ENCODE measurements at places on chromosomes 16 and 17.

DNA sequence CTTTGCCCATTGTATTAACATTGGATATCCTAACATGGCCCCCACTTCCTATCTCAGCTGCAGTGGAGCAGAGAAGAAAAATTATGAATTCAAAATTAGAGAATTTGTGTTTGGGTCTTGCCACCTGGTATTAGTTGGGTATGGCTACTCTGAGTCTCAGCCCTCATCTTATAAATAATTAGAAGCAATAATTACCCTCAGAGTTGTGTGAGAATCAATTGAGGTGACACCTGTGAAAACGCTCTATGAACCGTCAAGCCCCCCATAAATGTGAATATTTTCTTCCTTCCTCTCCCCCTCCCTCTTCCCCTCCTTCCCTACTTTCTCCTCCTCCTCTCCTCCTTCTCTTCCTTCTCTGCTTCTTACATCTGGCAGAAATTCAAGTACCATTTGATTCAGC lies 8.9 kb upstream of the TOB1 start:
- DNase-seq: no peak

- DNase-seq: no peak
These were observed 68.8 kb downstream of the GPR139 start for GRCh38 chr16:20004931-20005330.

- peak; percentile 25 for DNase-seq
These were observed 404.1 kb downstream of the WWOX start for GRCh38 chr16:78503602-78504001.

GRCh38 chr17:57517632-57518456 lies 227.3 kb downstream of the CCDC182 start:
- no peak for DNase-seq

GRCh38 chr16:52515068-52515671 lies 31.8 kb downstream of the TOX3 start:
- no peak for DNase-seq

DNA sequence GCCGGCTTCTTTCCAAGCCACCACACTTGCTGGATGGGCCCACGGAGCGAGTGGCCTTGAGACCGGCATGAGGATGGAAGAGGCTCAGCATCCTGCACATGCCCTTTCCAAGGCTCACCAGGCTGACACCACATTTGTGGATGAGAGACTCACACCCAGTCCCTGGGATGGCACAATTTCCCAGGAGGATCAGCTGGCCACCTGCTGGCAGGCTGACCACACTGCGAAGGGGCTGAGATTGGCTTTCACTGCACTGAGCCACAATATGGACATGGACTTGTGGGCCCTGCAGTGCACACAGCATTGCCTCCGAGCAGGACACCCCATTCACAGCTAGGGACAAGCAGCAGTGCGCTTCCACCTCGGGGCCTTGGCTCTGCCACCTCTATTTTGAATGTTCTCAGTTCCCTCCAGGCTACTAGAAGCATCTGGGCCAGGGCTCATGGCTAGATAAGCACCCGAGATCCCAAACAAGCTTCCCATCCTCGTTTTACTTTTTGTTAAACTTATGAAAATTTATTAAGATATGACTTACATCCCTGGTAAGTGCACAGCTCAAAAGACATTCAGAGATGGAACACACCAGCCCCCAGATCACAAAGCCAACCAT lies 25.3 kb upstream of the KSR1 start:
- DNase-seq: peak; percentile 28

- no peak for DNase-seq
These were observed 335.3 kb downstream of the SOX9 start for GRCh38 chr17:72456075-72456474.

DNA sequence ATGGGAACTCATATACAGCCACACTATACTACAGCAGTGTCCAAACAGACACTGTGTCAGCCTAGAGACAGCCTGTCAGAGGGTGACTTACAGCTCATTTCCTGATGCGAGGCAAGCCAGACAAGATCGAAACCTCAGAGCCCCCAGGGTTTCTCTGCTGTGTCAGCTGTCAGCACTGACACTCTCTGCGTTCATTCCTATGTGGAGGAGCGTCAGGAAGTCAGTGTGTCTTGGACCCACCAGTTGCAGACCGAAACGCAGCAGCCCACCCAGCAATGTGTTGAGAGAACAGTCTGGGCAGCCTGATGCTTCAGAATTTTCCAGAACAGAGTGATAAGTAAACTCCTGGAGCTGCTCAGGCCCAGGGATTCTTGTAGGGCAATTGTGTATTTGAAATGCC lies 20.6 kb upstream of the MAPT start:
- DNase-seq: peak; percentile 42

DNA sequence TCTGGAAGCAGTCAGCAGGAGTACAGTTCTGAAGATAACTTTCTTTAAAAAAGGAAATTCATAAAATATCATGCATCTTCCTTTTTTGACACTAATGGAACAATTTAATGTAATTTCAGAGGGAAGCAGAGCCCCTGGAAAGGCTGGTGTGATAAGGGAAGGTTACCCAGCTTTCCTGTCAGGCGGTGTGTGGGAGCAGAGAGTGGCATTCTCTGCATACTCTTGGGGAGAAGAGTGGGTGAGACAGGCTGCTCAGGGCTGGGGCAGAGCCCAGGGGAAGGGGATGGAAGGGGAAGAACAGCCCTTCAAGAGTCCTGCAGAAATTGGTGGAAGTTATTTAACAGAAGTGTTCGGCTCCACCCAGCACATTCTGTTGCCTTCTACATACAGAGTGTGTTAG lies 84.7 kb downstream of the PRKCB start:
- no peak for DNase-seq

DNA sequence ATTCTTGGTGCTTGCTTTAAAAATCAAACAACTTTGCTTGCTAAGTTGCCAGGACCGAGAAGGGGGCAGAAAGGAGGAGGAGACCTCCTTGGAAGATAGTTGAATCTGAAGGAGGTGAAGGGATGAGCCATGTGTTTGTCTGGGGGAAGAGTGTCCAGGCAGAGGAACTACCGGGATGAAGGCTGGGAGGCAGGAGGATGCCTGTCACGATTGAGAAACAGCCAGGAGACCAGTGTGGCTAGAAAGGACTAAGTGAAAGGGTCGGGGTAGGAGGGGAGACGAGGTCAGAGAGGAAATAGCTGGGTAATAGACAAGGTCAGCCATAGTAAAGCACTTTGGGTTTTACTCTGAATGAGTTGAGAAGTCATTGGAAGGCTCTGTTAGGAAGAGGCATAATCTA lies 38.9 kb upstream of the CSNK2A2 start:
- DNase-seq: no peak

- DNase-seq: no peak
These were observed 6.5 kb downstream of the CENPV start for GRCh38 chr17:16346721-16347271.

- no peak for DNase-seq
These were observed 13.3 kb downstream of the WFIKKN2 start for GRCh38 chr17:50848711-50849110.

DNA sequence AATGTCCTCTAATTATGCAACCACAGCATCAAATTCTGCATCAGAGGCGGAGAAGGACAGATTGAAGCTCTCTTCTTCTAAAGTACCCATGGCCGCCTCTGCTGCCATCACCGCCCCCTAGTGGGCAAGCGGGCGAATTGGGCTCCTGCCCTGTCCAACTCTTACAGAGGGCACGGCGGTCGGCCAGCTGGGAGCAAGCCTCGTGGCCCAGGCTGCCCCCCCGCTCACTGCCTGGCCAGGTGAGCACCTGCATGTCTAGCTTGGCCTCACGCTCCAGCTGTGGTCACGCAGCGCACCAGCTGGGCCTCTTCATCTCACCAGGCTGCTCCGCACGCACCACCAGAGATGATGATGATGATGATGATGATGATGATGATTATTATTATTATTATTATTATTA lies 146.1 kb upstream of the TOM1L1 start:
- DNase-seq: peak; percentile 23

DNA sequence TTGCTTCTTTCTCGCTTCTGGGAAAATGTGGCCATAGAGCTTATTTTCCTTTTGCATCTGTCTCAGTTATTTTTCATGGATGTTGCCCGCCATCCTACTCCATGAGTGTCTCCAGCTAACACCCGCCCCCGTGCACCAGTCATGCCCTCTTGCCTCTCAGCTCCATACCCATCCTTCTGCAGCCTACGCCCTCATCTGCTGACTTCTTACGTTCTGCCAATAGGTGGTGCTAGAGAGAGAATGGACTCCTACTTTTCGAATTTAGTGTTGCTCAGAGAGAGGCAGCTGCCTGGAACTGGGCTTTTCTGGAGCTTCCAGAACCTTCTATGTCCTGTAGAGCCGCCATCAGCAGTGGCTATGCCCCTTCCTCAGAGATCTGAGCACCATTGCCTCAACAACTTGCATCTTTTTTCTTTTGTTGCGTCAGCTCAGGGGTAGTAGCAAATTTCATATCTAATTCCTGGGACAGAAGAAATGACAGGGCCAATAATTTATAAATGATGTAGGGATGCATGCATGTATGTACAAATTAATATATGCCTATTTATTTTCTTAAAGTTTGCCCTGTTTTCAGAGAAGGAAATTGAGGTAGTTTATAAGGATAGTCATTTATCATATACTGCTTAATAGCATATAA lies 119.7 kb upstream of the MYOCD start:
- DNase-seq: peak; percentile 18

GRCh38 chr16:83143788-83144187 lies 517.0 kb downstream of the CDH13 start:
- DNase-seq: no peak

GRCh38 chr17:9235346-9235745 lies 214.0 kb downstream of the NTN1 start:
- peak; percentile 47 for DNase-seq

GRCh38 chr17:1992541-1992940 lies 32.6 kb downstream of the RTN4RL1 start:
- DNase-seq: no peak

GRCh38 chr17:41528959-41529353 lies 848 bp upstream of the KRT19 start:
- no peak for DNase-seq

- DNase-seq: no peak
These were observed 87.8 kb upstream of the CDH5 start for GRCh38 chr16:66278604-66279262.

- peak; percentile 36 for DNase-seq
These were observed 4.9 kb downstream of the OR4D1 start for GRCh38 chr17:58153046-58153445.

DNA sequence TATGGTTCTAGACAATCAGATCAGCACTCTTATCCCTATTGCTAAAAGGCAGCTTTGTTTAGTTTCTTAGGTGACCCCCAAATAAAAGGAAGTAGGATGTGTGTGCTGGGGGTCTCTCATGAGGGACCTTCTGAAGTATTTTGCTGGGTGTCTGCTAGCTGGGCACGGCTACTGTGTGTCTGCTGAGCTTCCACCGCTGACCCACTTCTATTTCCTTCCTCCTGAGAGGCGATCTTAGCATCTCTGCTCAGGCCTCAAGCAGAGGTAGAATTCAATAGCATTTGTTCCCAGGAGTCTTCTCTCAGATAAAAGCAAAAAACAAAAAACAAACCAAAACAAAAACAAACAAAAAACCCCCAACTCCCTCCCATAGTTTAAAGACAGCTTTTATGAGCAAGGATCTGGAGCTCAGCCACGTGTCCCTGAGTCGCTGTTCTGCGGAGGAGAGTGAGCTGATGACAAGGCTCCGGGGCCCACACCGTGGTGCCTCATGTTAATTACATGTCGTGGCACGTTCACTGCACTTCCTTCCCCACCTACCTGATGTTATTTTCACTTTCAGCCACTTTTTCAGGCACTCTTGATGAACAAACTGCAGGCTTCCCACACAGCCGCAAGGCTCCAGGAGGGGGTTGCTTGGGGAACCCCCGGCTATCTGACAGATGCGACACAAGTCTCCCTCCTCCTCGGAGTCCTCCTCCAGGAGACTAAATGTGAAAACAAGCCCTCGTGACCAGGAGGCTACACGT lies 83.5 kb downstream of the MARCHF10 start:
- DNase-seq: peak; percentile 81

DNA sequence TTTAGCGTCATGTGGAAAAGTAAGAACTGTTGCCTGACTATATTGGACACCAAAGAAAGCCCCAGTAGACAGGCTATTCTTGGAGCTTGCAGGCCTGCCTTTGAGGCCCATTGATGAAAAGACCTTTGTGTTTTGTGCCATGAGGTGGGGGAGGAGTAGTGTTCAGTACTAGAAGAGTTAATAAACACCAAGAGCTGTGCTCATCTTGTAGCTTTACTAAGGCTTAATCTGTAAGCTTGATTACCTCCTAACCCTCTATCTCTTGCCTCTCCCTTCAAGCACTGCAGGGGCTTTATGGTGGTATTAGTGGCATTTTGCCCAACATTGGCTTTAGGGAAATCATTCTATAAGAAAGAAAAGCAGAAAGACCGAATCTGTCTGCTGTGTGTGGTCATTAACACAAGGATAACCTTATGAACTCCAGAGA lies 220.2 kb upstream of the TBX2 start:
- no peak for DNase-seq

DNA sequence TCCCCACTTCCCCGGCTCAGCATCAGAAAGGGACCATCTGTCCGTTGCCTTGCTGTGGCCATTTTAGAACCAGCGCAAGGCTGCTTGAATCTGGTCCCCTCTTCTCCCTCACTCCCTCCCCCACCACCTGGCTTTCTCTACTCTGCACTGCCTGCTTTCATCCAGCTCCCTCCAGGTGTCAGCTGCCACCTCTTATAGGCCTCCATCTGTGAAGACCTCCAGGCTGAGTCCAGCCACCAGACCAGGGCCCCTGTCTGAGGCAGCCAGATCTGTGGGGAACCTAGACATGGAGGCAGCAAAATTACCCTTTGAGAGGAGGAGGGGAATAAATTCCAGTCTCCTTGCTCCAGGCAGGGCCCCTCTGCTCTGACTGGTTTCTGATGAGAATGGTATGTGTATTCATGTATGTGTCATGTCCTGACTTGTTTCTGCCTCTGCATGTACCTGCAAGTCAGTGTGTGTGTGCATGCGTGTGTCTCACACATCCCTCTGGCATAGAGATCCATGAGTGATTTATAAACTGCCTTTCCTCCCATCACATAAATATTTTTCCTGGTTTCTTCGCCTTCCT lies 21.1 kb downstream of the MINK1 start:
- no peak for DNase-seq

- DNase-seq: no peak
These were observed 82.2 kb downstream of the TNRC6C start for GRCh38 chr17:78040440-78041385.

GRCh38 chr17:38604479-38605403 lies 1.0 kb downstream of the SRCIN1 start:
- no peak for DNase-seq

DNA sequence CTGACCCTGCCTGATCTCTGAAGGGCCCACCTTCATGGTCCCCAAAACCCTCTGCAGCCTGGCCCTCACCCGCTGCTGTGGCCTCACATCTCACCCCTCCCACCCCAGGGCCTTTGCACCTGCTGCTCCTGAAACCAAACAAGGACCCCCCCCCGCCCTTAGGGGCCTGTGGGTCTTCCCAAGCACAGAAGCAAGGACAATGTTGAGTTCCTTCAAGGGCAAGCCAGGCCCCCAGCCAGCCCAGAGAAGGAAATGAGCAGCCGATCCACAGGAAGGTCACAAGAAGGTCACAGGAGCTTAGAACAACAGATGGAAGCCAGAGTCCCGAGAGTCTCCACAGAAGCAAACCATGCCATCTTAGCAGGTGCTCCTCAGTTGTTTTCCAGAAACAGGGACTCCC lies 493 bp upstream of the PDE6G start:
- no peak for DNase-seq

- no peak for DNase-seq
These were observed 387 bp upstream of the SLC38A8 start for GRCh38 chr16:84042879-84043485.

- DNase-seq: no peak
These were observed 82.6 kb upstream of the CNTNAP4 start for GRCh38 chr16:76194616-76195015.

GRCh38 chr16:85037050-85037410 lies 9.4 kb downstream of the KIAA0513 start:
- no peak for DNase-seq

Data from activated T-cell treated with anti-CD3 and anti-CD28 coated beads, Interleukin-2, amount 50 U/mL, for 48 hours (primary cell).